NCI-H226 (cell line): ENCODE measurements at places on chromosomes 16 and 17.

GRCh38 chr16:55976815-55977214, 101.6 kb upstream of the CES5A start:
- DNase-seq, result no peak

DNA sequence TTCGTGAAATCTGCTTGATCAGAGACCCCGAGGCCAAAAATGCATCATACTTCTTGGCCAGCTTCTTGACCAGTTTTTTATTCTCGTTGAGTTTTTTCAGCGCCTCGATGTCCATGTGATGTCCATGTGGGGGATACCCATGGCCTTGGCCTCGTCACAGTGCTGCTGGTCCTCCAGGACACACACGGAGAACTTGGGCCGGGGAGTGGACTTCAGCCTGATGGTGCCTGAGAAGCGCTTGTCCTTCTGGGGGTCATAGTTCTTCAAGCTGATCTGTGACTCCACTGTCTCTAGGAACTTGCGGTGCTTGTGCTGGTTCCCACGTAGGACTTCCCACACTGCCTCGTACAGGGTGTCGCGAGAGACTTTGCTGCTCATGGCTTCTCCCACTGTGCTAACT, 16.7 kb downstream of the COX4I1 start:
- DNase-seq, result no peak

DNA sequence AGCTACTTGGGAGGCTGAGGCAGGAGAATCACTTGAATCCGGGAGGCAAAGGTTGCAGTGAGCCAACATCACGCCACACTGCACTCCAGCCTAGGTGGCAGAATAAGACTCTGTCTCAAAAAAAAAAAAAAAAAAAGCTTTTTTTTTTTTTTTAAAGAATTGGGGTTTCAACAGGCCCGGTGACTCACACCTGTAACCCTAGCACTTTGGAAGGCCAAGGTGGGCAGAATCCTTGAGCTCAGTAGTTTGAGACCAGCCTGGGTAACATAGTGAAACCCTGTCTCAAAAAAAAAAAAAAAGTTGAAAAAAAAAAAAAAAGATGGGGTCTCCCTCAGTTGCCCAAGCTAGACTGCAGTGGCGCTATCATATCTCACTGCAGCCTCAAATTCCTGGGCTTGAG, 6.6 kb upstream of the HEXIM2 start:
- DNase-seq, result no peak

DNA sequence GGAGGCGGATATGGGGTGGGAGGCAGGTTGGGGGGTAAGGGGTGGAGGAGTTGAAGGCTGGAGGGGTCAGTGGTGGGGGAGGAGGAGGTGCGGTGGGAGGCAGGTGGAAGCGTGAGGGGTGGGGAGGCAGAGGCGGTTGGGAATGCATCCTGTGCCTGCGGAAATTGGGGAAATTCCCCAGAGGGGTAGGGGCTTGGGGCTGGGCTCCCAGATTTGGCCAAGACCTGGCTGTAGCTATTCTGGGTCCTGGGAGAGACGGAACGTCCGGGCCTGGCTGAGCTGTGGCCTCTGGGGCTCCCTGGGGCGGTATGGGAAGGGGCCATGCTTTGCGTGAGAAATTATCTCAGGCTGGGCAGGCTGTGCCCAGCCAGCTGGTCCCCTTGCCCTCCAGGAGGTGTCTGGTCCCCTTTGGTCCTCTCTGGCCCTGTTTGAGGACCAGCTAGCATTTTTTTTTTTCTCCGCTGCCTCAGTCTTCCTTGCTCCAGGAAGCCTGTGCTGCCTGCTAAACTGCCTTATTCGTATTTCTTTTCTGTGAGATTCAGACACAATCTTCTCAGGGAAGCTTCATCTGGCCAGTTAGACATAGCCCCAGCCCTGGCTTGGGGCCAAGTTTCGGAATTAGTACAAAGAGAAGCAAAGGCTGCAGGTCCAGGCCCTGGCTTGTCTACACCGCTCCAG, 7.3 kb upstream of the TRPV2 start:
- DNase-seq, result no peak

DNA sequence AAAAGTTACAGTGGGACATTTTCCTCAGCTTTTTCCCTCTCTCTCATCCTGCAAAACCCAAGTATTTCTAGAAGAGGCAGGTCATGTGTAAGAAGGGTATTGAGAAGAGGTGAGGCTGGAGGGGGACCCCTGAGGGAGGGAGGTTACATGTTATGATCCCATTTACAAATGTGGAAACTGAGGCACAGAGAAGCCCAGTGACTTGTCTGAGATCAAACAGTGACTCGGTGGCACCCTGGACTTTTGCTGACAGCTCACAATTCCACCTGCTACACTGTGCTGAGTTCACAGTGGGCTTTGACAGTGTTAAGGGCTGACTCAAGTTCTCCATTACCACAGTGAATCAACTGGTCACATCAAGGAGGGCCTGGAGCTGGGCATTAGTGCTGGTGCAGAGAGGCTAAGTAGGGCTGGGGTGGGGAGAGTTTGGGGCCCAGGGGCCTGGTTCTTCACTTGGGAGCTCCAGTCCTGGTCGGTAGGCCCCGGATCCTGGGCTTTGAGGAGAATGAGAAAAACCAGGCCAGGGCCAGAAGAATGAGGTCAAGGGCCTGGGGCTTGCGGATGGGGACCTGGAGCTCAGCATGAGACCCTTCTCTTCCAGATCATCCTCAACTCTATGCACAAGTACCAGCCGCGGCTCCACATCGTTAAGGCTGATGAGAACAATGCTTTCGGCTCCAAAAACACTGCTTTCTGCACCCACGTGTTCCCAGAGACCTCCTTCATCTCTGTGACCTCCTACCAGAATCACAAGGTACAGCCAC, 26.0 kb downstream of the TBX4 start:
- no peak for DNase-seq

GRCh38 chr16:67257486-67258160, 8.8 kb downstream of the SLC9A5 start:
- no peak for DNase-seq

DNA sequence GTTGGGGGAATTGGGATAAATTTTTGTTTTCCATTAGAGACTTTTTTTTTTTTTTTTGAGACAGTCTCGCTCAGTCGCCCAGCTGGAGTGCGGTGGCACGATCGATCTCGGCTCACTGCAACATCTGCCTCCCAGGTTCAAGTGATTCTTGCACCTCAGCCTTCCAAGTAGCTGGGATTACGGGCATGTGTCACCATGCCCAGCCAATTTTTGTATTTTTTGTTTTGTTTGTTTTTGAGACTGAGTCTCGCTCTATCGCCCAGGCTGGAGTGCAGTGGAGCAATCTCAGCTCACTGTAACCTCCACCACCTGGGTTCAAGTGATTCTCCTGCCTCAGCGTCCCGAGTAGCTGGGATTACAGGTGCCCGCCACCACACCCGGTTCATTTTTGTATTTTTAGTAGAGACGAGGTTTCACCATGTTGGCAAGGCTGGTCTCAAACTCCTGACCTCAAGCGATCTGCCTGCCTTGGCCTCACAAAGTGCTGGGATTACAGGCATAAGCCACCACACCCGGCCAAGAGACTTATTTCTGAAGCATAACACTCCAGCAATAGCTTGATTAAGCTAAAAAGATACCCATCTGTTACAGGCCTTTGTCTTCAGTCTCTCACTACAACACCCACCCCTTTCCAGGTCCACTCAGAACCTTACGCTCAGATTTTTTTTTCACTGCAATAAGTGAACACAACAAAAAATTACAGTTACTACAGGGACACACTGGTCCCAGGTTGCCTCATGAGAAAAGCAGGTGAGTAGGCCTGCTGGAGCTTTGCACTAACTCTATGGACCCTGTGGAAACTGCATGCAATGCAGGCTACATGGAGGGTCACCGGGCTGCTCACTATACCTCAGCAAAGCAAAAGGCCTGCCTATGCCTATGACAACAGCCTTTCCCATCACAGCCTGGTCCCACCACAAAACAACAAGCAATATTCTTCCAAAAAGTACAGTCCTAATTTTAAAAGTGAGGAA, 34.6 kb downstream of the KANSL1 start:
- no peak for DNase-seq

DNA sequence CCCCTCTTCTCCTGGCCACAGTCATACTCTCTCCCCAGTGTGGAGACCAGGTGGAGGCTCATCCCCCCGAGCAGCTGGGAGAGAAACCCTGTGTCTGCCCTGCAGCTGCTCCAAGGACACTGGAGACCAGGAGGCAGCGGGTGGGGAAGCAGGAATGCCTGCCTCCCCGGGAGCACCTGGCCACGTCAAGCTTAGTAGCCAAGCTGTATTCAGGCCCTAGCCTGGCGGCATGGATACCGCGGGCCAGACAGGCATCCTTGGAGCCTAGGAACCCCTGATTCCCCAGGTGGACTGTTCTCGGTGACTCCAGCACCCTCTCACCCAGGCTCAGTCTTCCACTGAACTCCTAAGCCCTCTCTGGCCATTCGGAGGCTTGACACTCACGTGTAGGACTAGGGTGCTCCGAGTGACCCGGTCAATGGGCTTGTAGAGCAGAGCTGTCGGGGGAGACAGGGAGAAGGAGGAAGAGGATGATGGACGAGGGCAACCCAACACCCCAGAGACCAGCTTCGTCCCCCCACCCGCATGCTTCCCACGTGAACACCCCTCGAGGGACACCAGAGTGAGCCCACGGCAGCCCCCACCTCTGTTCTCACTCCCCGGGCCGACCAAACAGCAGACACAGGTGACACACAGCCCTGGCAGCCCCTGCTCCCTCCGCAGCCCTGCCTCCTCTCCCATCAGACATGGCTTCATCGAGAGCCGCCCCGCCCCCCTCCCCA, 76.5 kb downstream of the TIMM22 start:
- DNase-seq, result no peak

- no peak for DNase-seq
These were observed 23.0 kb downstream of the TEKT5 start for GRCh38 chr16:10671729-10672128.

DNA sequence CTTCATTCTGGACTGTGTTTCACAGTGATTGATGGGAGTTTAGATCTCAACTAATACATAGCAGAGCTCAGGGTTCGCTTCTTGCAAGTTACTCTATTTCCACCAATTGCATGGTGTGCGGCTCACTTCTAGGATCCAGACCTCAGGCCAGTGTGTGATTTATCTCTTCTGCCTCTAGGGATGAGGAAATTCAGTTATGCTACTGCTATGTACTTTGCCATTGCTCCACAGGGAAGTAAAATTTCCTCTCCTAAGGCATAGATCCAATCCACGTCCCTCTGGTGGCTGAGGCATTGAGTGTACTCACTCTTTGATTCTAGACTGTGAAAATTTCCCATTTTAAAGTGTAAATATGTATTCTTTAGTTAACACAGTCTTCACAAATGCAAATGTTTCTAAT, 214.1 kb downstream of the HS3ST3B1 start:
- DNase-seq, result no peak

DNA sequence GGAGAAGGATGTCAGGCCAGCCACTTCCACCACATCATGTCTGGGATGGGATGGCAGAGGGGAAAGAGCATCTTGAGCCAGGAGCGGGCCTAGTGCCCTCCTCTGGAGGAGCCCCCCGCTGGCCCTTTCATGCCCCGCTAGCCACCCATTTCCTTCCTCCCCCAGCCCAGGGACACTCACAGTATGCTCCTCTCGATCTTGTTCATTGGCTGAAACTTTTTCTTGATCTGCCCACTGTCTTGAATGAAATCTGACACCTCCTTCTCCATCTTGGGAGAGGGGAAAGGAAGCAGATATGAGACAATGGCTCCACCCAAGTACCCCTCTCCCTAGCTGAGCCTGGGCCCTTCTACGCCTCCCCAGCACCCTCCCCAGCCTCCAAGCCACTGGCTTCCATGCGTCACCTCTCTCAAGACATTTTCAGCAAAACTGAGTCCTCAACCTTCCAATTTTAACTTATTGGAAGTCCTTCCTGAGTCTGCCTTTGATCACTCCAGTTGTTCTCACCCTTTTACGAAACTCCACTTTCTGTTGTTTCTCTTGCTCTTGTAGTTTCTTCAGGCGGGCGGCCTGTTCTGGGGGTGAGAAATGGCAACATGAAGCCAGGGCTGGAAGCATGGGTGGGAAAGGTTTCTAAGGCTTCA, 7.2 kb downstream of the SPAG7 start:
- no peak for DNase-seq

DNA sequence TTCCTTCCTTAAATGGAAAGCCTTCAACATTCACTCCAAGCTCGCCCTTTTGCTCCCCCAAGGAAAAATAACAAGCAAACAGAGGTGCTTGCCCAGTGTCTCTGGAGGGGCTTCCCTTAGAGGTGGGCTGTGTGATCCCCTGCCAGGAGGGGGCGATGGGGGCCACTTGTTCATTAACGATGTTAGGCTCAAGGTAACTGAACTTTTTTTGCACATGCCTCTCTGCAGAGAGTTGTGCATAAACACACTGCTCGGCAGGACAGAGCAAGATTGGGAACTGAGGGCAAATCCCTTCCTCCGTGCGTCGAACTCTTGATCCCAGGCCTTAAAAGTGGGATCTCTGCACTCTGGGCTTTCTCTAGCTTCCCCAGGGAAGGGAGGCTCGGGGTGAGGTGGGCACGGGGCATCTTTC, 15.5 kb upstream of the NAGLU start:
- no peak for DNase-seq

GRCh38 chr17:37025847-37026530, 77.2 kb downstream of the AATF start:
- DNase-seq, result no peak

GRCh38 chr16:20906341-20907255, 6.0 kb downstream of the LYRM1 start:
- DNase-seq, result peak; percentile 87

DNA sequence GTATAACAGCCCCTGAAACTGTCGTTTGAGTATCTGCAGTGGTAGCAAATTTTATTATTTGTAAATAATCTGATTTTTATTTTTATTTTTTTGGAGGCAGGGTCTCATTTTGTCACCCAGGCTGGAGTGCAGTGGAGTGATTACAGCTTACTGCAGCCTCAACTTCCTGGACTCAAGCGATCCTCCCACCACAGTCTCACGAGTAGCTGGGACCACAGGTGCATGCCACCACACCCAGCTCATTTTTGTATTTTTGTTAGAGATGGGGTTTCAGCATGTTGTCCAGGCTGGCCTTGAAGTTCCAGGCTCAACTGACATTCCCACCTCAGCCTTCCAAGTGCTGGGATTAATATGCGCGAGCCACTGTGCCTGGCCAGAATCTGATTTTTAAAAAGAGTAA, 2.8 kb downstream of the NDEL1 start:
- DNase-seq, result no peak

GRCh38 chr16:84136331-84137125, 8.4 kb downstream of the HSDL1 start:
- no peak for DNase-seq

DNA sequence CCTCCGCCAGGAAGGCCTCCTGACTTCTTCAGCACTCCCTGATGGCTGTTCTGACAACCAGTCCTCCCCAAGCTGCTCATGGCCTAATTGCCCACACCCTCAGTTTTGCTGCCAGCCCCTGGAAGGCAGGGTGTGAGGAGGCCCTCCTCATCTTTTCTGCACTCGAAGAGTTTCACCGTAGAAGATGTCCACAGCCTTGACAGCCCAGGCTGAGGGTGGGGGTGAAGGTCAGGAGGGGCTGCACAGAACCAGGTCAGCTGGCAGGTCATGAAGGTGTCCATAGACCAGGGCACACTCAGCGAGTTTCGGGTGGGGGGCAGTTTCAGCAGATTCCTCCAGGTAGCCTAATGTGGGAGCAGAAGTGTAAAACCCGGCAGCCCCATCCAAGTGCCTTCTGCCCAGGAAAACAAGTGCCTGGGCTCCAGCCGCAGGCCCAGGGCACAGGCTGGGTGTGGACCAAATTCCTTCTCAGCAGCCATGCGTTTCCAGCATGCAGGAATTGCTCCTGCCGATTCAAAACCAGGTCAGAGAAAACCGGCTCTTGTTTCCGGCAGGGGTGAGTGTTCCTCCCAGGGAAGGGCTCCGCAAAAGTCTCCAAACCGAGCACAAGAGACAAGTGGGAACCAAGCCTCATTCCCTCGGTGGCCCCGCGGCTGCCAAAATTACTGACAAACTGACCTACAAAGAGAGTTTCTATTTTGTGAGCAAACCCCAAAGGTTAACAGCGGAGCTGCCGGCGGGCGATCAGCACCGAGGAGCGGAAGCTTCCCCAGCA, 228.8 kb downstream of the C16orf78 start:
- no peak for DNase-seq
